Effector memory CD8-positive, alpha-beta T cell (primary cell): ENCODE measurements at places on chromosomes 11 and 22.

GRCh38 chr11:14381968-14382367 is 23.0 kb upstream of the RRAS2 start:
- DNase-seq: no peak

DNA sequence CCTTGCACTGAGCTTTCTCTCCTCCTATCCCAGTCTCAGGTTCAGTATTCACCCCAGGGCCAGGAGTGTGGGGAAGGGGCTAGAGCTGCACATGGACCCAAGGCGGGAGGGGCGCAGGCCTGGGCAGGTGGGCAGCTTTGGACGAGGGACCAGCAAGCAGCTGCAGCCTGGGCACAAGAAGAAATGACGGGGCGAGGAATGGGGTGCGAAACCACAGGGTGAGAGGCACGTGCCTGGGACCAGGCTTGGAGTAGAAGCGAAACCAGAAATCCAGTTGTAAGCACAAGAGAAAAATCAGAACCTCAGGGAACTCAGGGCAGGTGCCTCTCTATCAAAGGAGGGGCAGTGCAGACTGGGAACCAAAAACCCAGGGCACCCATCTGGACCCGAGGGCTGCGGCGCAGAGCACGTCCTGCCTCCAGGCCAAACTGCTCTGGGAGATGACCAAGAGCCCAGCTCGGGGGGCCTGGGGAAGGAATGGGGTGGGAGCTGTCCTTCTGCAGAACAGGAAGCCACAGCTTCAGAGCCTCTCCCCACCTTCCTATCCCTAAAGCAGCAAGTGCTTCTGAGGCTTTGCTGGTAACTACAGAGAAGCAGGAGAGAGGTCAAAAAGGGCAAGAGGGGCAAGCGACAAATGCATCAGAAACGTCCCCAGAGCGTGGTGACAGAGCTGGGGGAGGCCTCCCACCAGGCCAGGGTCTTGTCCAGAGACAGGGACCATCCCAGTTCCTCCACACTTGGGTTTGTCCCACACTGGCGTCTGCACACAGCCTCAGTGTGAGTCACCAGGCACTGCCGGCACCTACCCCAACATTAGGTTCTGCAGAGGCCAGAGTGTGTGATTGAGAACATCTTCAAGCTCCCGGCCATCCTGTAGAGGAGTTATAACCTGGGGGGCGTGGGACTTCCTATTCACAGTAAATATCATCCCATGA is 18.3 kb upstream of the TMPRSS4 start:
- DNase-seq: no peak

DNA sequence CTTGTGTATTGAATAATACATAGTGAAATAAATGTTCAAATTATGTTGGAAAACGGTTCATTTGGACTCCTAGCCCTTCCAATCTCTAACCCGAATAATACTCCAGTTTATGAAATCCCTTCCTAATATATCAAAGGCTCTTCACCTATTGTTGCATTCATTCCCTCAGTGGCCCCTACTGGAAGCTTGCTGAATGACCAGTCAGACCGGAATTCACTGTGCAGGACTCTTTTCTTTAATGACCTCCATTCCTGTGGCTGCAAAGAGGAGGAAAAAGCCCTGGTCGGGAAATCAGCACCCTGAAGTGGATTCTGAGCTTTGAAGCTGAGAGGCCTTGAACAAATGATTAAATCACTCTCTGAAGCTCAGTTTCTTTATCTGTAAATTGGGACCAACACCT is 19.1 kb upstream of the RCN1 start:
- no peak for DNase-seq

GRCh38 chr11:16002942-16003341 is 353.4 kb downstream of the SOX6 start:
- no peak for DNase-seq

GRCh38 chr11:59647245-59647980 is 21.4 kb downstream of the PATL1 start:
- no peak for DNase-seq

- DNase-seq: no peak
These were observed 133.9 kb downstream of the FANCF start for GRCh38 chr11:22491555-22492225.

DNA sequence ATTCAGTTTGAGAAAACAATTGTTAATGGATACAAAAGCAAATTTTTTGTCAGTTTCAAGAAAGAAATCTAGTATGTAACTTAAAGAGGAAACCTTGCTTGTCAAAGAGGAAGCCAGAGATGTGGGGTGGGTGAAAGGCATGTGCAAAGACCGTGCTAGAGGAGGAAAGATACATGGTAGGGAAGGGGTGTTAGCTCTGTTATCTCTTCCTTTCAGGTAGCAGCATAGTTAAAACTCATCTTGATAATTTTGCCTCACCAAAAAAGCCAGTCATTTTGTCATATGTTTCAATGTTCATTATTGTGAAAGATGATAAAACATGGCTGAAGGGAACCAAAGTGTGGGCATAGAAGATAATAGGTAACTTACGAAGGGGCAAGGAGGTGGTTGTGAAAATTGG is 2.6 kb upstream of the MS4A2 start:
- no peak for DNase-seq

DNA sequence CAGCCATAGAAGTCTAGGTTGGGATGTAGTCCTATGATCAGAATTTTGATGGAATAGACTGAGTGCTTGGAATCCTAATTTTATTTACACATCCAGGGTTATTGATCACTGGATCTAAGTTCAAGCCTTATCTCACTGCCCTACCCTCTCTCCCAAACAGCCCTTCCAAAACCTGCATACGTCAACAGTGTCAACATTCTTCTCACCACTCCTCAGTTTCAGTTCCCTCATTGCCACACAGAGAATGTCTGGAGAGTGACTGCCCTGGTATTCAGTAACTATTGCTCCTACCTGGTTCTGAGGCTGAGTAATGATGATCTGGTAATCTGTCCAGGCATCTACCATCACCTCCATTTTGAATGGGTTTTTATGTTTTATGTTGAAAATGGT is 60.0 kb downstream of the GLYATL1 start:
- DNase-seq: no peak

GRCh38 chr11:2750682-2751522 is 51.1 kb upstream of the KCNQ1OT1 start:
- no peak for DNase-seq

- DNase-seq: no peak
These were observed 69.1 kb downstream of the C11orf87 start for GRCh38 chr11:109490953-109491635.

- no peak for DNase-seq
These were observed 32.1 kb upstream of the GNB1L start for GRCh38 chr22:19886605-19887255.
